ENCODE measurements at places on chromosomes 11 and 22.

- no peak for DNase-seq
Observed at GRCh38 chr11:46671958-46672315, 28.5 kb downstream of the ARHGAP1 start.

DNA sequence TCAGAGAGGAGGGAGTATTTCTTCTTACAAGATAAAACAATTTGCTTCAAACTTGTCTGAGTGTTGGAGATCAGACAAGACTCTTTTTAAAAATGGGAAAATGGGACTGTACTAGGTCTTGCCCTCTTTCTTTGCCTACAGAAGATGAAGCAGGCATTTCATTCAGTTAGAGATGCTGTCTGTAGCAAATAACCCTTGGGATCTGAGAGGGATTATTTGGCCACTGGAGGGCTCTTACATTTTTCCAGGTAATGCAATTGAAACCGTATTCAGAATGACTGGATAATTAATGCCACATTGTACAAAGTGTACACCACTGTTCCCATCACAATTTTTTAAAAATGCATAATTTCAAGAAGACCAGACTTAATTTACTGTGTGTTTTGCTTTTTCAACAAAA is 258.5 kb upstream of the KIRREL3 start:
- DNase-seq: no peak

- DNase-seq: no peak
Observed at GRCh38 chr22:46071451-46072109, 78.7 kb upstream of the PPARA start.

- no peak for DNase-seq
Observed at GRCh38 chr11:19769820-19770219, 57.2 kb downstream of the NAV2 start.

DNA sequence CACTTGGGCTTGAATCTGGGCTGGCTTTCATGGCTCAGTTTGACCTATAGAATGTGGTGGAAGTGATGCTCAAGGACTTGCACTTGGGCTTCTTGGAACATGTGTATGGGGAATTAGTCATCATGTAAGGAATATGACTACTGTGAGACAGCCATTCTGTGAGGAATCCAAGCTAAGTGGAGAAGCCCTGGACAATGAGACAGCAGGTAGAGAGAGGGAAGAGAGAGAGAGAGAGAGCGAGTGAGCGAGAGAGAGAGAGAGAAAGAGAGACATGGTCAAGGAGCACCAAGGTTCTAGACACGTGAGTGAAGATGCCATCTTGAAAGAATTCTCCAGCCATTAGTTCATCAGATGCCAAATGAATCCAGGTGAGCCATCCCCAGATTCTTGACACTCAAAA is 261.6 kb upstream of the SORL1-AS1 start:
- DNase-seq: no peak

GRCh38 chr11:17927681-17928343 is 85.0 kb downstream of the SERGEF start:
- DNase-seq: no peak

GRCh38 chr22:45696227-45696626 is 24.6 kb downstream of the ATXN10 start:
- no peak for DNase-seq

- DNase-seq: no peak
Observed at GRCh38 chr22:46187862-46188261, 37.5 kb downstream of the PPARA start.

GRCh38 chr11:67662835-67663531 is 11.4 kb downstream of the ALDH3B2 start:
- DNase-seq: no peak

GRCh38 chr22:18110954-18111758 is 547 bp downstream of the TUBA8 start:
- DNase-seq: no peak

DNA sequence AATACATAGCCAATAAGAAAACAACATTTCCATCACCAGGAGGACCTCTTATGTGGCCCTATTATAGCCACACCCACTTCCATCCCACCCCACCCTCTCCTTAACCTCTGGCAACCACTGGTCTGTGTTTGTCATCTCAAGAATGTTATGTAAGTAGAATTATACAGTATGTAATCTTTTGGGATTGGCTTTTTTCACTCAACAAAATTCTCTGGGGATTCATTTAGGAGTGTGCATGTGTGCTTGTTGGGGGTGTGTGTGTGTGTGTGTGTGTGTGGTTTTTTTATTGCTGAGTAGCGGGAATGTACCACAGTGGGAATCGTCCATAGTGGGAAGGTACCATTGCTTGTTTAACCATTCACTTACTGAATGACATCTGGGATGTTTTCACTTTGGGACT is 5.2 kb downstream of the KCNJ5 start:
- DNase-seq: no peak

DNA sequence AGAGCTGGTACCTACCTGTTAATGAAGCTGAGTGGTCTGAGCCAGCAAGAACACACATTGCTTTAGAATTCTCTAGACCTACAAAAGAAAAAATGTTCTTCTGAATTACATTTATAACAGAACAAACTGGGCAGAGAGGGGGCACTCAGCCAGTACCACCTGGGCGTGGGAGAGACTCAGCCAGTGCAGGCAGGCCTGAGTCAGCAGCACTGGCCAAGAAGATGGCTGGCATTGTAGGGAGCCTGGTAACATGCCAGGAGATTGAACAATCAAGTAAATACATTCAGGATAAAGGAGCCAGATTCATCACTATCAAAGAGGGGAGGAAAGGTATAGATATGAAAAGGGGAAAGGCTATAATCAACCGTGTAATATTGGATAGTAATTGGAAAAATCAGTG is 19.9 kb downstream of the SERGEF start:
- DNase-seq: no peak

- DNase-seq: no peak
Observed at GRCh38 chr22:26748845-26749244, 91.5 kb downstream of the MIAT start.

- DNase-seq: no peak
Observed at GRCh38 chr11:65592858-65593517, 2.6 kb downstream of the KCNK7 start.

- no peak for DNase-seq
Observed at GRCh38 chr11:696955-697491, 1.4 kb downstream of the TMEM80 start.

All from iPS DF 19.7 (cell line).